Suprapubic skin (tissue), 4 donors: ENCODE measurements at places on chromosomes 4 and X.

- DNase-seq: no peak
Measured at GRCh38 chr4:123298261-123298660, 98.3 kb upstream of the SPRY1 start.

GRCh38 chr4:13783800-13784411, 156.4 kb upstream of the BOD1L1 start:
- no peak for DNase-seq

- no peak for DNase-seq
Measured at GRCh38 chr4:122219356-122219755, 67.2 kb downstream of the BLTP1 start.

DNA sequence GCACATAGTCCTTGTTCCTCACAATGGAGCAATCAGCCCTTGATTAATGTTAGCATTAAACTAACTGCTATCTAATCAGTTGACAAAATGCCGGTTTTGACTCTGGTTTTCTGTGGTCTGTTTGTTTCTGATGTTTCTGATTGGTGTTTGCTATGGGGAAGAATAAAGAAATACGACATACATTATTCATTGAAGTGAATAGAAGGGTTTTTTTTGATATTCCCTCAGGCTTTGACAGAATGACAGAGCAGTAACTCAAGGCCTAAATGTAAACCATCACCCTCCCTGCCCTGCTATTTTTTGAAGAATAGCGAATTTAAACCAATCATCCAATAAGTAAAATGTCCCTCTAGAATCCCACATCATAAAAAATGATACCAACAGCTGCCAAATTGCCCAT, 65.5 kb upstream of the HS3ST1 start:
- no peak for DNase-seq

DNA sequence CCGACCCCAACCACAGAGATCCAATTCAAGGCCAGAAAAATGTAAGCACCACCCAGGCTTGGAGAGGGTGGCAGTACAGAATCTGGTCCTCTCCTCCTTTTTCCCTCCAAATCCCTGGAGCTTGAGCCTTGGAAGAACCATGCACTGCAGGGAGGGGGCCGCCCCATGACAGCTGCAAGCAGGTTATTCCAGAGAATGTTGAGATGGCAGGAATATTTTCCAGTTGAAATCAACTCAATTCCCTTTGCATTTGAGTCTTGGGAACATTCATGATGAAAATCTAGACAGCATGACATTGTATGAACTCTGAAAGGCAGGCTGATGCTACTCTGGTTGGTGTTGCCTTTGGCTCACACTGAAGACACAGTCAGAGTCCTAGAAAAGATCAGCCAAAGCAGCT, 386.6 kb upstream of the FGF16 start:
- DNase-seq: no peak

DNA sequence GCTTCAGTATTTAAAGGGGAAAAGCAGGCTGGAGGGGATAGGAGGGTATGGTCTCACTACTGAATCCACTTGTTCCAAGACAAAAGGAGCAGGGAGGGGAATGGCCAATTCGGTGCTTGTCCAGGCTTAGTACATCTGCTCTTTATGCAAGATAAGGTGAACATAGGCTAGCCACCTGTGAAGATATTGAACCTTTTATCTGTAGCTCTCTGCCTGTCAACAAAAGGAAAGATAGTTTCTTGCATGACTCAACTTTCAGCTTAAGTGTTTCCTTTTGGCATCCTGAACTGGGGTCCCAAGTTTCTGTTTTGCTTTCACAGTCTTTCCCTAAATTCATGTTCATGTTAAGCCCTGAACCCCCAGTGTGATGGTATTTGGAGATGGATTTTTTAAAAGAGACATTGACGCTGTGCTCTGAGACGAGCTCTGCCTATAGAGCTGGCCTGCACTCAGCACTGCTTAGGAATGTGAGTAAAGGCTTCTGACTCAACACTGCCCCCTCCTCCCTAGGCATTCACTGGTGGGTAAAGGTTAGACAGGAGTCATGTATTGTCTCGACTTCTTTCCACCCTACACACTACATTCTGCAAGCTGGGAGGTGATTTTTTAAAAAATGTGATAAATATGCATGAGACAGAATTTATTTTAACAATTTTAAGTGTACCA, 28.2 kb downstream of the FAM149A start:
- DNase-seq: no peak

DNA sequence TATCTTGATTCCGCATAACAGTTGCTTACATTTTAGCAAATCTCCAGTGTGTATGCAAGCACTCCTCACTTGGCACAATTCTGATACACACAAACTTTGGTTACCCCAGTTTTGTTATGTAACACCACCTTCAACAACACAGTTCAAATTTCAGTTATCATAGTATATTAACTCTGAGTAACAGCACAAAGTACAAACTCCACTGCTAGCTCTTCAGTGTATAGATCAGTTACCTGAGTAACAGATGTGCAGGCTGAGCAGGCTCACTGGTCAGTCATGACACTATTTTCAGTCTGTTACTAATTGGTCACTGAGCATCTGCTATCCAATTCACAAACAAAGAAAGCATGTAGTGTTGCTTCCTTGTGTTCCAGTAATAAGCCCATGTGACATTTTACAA, 55.4 kb downstream of the PKD2 start:
- no peak for DNase-seq

- DNase-seq: no peak
Measured at GRCh38 chr4:117654079-117654478, 380.2 kb upstream of the NDST3 start.

GRCh38 chrX:149715468-149715867, 3.6 kb downstream of the MAGEA11 start:
- DNase-seq: no peak

DNA sequence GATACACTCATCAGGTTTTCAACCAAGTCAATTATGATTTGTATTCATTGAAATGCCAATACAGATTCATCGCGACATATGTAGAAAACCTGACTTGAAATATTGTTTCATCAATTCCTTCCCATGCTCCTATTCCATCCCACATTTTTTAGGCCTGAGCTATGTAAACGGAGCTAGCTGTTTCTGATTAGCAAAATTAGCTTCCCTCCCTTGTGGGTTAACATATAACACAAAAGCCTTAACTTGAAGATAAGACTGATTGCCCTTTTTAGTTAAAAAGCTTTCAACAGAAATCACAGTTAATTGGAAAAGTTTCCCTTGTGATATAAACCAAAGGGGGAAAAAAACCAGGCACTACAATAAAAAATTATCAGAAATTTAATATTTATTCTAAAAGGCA, 32.8 kb upstream of the DCLK2 start:
- no peak for DNase-seq

DNA sequence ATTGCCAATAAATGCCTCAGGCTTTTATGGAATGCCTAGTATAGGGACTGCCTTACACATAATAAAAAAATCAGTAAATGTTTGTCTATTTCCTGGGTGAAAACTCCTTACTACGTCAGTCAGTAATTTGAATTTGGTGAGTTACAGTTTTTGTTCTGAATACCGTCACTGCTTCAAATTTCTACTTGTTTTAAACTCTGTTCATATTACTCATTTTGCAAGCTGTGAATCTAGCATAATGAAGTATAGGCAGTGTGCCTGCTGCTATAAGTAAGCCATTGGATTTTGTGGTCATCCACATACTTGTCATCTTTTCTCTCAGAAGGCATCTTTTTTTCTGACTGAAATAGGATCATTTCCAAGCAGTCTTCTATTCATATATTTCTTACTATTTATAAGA, 43.1 kb downstream of the SYNPO2 start:
- no peak for DNase-seq

GRCh38 chr4:76011018-76011670, 3.8 kb upstream of the CXCL9 start:
- DNase-seq: no peak

GRCh38 chr4:62661821-62662220, 1461.7 kb downstream of the ADGRL3 start:
- DNase-seq: no peak

GRCh38 chr4:3512719-3513118, 19.5 kb downstream of the LRPAP1 start:
- no peak for DNase-seq

DNA sequence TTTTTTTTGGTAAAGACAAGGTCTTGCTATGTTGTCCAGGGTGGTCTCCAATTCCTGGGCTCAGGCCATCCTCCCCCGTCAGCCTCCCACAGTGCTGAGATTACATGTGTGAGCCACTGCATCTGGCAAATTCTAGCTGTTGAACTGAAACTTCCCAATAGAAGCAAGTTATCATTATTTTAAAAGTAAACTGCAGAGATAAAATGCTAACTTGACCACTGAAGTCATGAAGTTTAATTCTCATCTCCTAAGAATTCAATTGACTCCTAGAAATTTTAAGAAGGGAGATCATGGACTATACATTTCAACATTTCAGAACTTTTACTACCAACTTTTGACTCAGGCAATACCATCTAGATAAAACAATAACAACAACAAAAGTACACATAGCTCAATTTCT, 11.7 kb upstream of the EXOSC9 start:
- no peak for DNase-seq

GRCh38 chr4:184819786-184820185, 6.0 kb downstream of the ACSL1 start:
- DNase-seq: peak; percentile 55

- DNase-seq: no peak
Measured at GRCh38 chr4:130851107-130851506, 1755.2 kb downstream of the C4orf33 start.

- no peak for DNase-seq
Measured at GRCh38 chrX:45876206-45876605, 669.0 kb downstream of the ZNF674 start.

GRCh38 chrX:110252711-110253110, 65.2 kb downstream of the AMMECR1 start:
- no peak for DNase-seq

DNA sequence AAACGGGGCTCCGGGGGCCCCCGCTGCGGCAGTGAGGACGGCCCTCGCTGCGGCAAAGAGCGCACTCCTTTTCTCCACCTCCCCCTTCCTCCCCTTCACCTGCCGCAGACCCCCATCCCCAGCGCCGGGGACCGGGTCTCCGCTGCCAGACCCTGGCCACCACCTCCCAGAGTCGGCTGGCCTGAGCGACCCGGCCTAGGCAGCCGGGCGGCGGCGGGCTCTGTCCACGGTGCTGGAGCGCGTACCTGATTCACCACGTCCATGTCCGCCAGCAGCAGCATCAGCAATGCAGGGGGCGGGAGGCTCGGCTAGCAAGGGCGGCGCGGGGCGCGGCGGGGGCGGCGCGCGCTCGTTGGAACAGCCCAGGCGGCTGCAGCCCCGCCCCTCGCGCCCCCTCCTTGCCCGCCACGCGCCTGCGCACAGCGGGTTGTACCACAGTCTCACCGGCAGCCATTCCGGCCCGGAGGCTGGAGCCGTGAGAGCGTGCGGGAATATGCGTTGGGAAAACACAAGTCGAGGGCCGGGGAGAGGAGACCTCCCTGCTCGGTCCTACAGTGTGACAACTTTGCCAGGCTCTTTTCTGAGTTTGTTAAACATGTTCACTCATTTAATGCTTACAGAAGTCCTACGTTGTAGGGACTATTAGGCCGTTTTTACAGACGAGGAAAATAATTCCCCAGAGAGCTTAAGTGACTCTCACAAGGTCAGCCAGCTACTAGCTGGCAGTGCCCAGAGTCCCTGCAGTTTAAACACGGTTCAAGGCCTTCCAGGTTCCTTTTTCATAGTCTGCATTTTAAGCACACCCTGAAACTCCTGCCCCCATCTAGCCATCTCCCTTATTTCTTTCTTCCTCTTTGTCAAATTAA, at the start of gene SYP:
TSS of gene SYP (minus strand) at position 288 of the 866 bp plus-strand sequence. CDS start at position 281, 7 bp downstream.
- DNase-seq: peak; percentile 92

- no peak for DNase-seq
Measured at GRCh38 chr4:155161357-155161756, 47.1 kb upstream of the NPY2R start.

GRCh38 chrX:129961180-129962083, 21.0 kb upstream of the BCORL1 start:
- DNase-seq: peak; percentile 81

DNA sequence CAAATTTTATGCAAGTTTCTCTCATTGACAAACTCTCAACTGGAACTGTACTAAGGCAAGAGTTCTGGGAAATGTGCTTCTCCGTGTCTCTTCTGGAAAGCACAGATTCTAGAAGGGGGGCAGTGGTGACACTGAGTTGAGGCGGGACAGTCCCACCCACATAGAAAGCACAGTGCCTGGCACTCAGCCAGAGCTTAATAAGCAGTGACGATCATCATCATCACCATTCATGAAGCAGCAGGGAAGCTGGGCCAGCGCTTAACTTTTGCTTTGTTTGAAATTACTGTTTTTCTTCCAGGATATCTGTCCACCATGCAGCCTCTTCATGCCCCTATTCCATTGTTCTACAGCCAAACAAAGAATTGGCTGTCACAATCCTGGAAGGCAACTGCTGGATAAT, 60.3 kb downstream of the BEND2 start:
- no peak for DNase-seq

GRCh38 chrX:41796046-41796445, 72.1 kb downstream of the GPR82 start:
- DNase-seq: no peak

- no peak for DNase-seq
Measured at GRCh38 chrX:31353095-31353494, 281.3 kb upstream of the FTHL17 start.
